CD14-positive monocyte (primary cell): ENCODE measurements at places on chromosomes 1 and 21. TPM values are rescaled to one million over a fixed set of nuclear protein-coding genes. Genes with fewer than 3 reads are reported as not detected.

KPRP gene
- polyA plus RNA-seq, result not detected

LDLRAD2 gene
- polyA plus RNA-seq, result not detected

STYXL2 gene
- not detected for polyA plus RNA-seq

NCAM2 gene
- polyA plus RNA-seq, result not detected

FAM110D gene
- not detected in 2 replicates for polyA plus RNA-seq

HES3 gene
- polyA plus RNA-seq, result not detected

RPS6KC1 gene
- polyA plus RNA-seq, result 16.0 TPM

LCE3E gene
- polyA plus RNA-seq, result not detected

PPFIA4 gene
- polyA plus RNA-seq, result 0.52 TPM

ATP1A1 gene
- 92.6 and 135 TPM in 2 replicates for polyA plus RNA-seq

DNA sequence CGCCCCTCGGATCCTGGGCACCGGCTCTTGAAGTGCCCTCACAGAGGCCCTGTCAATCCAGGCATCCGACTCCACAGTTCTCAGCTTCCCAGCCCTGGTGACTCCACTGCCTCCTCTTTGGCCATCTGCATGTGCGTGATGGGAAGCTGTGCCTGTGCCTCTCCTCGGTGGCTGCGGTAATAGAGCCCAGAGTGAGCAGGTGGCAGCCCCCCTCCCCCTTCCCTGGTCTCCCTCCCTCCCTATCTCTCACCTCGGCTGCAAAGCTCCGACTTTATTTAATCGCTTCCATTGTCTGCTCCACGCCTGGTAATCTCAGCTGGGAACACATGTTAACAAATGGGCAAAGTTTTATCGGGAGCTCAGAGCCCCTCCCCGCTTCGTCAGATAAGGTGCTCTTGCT is 91.9 kb downstream of the IGSF21 start:
- no peak overlapping the region for H3K4me3 ChIP-seq
- H3K27ac ChIP-seq, result no peak overlapping the region

DNA sequence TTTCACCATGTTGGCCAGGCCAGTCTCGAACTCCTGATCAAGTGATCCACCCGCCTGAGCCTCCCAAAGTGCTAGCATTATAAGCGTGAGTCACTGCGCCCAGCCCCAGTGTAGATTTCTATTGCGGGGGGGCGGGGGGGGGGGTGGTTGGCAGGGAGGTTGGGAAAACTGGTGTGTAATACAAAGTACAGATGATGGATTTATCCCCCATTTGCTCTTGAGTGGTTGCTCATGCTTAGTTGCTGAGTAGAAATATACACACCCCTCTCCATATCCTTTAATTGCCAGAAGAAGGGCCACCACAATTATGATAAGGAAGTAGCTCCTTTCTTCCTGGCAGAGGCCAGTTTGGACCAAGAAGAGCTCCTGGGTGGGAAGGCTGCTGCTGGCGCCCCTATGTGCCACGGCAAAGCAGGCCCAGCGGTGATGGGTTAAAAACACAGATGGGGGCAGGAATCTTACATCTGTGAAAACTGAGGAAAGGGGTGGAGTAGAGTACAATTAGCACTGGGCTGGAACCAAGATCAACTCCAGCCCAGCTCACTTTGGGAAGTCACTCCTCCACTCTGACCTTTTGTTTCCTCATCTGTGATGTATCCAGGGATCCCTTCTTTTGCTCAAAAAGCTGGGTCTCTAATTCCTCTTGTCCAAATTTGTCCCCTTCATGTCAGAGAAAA is 55.2 kb downstream of the MRPL37 start:
- H3K27me3 ChIP-seq, result no peaks in the 10 kb centered on the region
- DNase-seq, result no peak
- no peak overlapping the region for H3K4me3 ChIP-seq
- peaks cover 7% of the 10 kb centered on the region for H3K36me3 ChIP-seq
- H3K27ac ChIP-seq, result no peak overlapping the region
- no peaks in the 10 kb centered on the region for H3K4me1 ChIP-seq

- no peaks in the 10 kb centered on the region for H3K27me3 ChIP-seq
- H3K36me3 ChIP-seq, result no peaks in the 10 kb centered on the region
- no peaks in the 10 kb centered on the region for H3K4me1 ChIP-seq
- no peak for DNase-seq
- H3K27ac ChIP-seq, result no peak overlapping the region
- H3K4me3 ChIP-seq, result no peak overlapping the region
Observed at GRCh38 chr1:194047206-194047605, 860.8 kb upstream of the B3GALT2 start.

- no peaks in the 10 kb centered on the region for H3K4me1 ChIP-seq
- H3K36me3 ChIP-seq, result no peaks in the 10 kb centered on the region
- no peaks in the 10 kb centered on the region for H3K27me3 ChIP-seq
- no peak overlapping the region for H3K4me3 ChIP-seq
- DNase-seq, result no peak
Observed at GRCh38 chr1:115425442-115425841, 87.4 kb upstream of the NGF start.

DNA sequence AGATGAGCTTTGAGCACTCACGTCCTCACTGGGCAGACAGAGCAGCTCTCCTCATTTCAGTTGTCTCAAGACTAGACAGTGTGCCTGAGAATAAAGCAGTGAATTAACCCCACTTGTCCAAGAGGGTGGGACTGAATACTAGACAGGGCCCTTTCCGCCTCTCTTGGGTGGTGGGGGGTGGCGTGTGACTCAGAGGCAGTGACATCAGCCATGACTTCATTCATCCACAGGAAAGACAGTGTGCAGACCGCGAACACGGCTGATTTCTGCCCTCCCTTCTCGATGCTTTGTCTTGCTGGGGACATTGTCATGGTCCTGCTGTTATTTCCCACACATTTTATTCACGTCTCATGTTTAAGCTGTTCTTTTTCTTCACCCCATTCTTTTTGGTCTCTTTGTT is 64.9 kb downstream of the FGGY start:
- H3K4me3 ChIP-seq, result no peak overlapping the region
- no peak overlapping the region for H3K27ac ChIP-seq
- no peak for DNase-seq
- H3K4me1 ChIP-seq, result peaks cover 2% of the 10 kb centered on the region
- no peaks in the 10 kb centered on the region for H3K36me3 ChIP-seq
- H3K27me3 ChIP-seq, result no peaks in the 10 kb centered on the region

- H3K4me1 ChIP-seq, result no peaks in the 10 kb centered on the region
- H3K27me3 ChIP-seq, result no peaks in the 10 kb centered on the region
- H3K4me3 ChIP-seq, result no peak overlapping the region
- no peak overlapping the region for H3K27ac ChIP-seq
- no peaks in the 10 kb centered on the region for H3K36me3 ChIP-seq
Observed at GRCh38 chr1:7250597-7251453, 465.6 kb downstream of the CAMTA1 start.

GRCh38 chr1:244160455-244161235 is 109.6 kb downstream of the ZBTB18 start:
- peak; percentile 44 for DNase-seq
- no peaks in the 10 kb centered on the region for H3K36me3 ChIP-seq
- no peak overlapping the region for H3K4me3 ChIP-seq
- peaks cover 12% of the 10 kb centered on the region for H3K4me1 ChIP-seq
- H3K27ac ChIP-seq, result no peak overlapping the region

DNA sequence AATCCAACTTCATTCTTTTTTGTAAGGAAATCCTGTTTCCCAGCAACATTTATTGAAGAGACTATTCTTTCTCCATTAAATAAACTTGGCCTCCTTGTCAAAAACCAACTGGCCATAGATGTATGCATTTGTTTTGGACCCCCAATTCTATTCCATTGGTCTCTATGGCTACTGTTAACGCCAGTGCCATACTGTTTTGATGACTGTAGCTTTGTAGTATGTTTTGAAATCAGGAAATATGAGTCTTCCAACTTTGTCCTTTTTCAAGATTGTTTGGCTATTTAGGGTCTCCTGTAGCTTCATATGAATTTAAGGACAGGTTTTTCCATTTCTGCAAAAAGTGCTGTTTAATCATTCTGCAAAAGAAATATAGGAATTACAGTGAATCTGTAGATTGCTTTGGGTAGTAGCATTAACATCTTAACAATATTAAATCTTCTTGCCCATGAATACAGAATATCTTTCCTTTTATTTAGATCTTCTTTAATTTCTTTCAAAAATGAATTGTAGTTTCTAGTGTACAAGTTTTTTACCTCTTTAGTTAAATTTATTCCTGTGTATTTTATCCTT is 61.3 kb downstream of the ITGB3BP start:
- DNase-seq, result no peak
- H3K27ac ChIP-seq, result no peak overlapping the region
- H3K36me3 ChIP-seq, result no peaks in the 10 kb centered on the region
- no peaks in the 10 kb centered on the region for H3K27me3 ChIP-seq

- no peak overlapping the region for H3K4me3 ChIP-seq
- H3K27ac ChIP-seq, result no peak overlapping the region
- no peak for DNase-seq
- H3K4me1 ChIP-seq, result no peaks in the 10 kb centered on the region
Observed at GRCh38 chr1:41192456-41193178, 49.5 kb downstream of the SCMH1 start.

DNA sequence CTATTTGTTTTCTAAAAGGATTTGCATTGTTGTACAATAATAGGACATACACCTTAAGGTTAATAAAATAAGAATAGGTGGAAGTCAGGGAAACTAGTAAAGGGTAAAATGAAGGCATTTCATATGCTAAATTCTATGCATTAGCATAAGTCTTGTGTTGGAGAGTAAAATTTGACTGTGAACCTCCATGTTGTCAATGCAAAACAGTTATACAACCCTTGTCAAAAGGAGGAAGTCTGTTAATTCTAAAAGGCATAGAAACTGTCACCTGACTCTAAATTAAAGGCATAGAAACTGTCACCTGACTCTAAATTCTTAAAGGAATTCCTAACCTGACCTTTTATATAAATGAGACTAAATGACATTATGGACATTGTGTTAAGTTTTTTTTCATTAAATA is 291.8 kb downstream of the OLFM3 start:
- H3K27me3 ChIP-seq, result no peaks in the 10 kb centered on the region
- no peak for DNase-seq
- H3K36me3 ChIP-seq, result no peaks in the 10 kb centered on the region
- no peaks in the 10 kb centered on the region for H3K4me1 ChIP-seq
- no peak overlapping the region for H3K27ac ChIP-seq

- H3K4me1 ChIP-seq, result no peaks in the 10 kb centered on the region
- DNase-seq, result no peak
- H3K4me3 ChIP-seq, result no peak overlapping the region
- no peak overlapping the region for H3K27ac ChIP-seq
- no peaks in the 10 kb centered on the region for H3K36me3 ChIP-seq
Observed at GRCh38 chr1:194028002-194028401, 841.6 kb upstream of the B3GALT2 start.

DNA sequence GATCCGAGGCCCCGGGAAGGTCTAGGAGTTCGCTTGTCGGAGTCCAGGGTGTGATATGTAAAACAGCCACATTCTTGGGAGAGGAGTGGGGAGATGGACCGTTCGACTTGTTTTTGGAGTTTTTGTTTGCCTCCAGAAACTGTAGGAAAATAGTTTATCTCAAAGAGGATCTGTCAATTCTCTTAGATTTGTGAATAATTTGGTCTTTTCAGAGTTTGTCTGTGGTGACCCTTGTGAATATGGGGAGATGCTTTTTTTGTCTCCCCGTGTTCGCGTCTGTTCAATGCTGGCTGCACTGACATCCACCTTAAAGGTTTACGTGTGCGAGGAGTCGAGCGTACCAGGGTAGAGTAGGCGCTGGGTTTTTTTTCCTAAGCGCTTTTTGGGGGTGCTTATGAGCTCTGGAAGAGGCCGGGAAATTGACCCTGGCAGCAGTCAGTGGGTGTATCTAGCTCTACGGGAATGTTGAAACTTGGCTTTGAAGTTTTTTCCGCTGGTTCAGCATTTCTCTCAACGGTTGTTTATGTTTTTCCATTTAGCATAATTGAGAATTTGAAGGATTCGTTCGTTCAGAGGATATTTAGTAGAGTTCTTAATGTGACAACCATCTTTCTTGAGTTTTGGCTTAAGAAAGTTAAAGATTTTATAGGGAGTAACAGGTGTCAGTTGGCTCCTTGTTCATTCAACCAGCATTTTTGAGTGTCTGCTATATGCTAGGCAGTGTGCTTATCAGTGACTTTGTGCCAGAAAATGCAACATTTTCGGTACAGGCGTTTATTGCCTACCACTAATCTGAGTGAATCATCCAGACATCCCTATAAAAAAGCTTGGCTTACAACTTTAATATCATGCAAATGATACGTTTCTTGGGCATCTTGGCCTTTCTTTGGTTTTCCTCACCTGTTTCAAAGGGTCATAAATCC is 1.2 kb downstream of the SZRD1 start:
- DNase-seq, result no peak
- peaks cover 83% of the 10 kb centered on the region for H3K4me1 ChIP-seq
- no peaks in the 10 kb centered on the region for H3K36me3 ChIP-seq
- no peaks in the 10 kb centered on the region for H3K27me3 ChIP-seq
- H3K4me3 ChIP-seq, result peak overlapping the region; percentile 78

- H3K27me3 ChIP-seq, result no peaks in the 10 kb centered on the region
- no peak overlapping the region for H3K27ac ChIP-seq
- peaks cover 14% of the 10 kb centered on the region for H3K4me1 ChIP-seq
Observed at GRCh38 chr1:198876371-198876871, 237.6 kb downstream of the PTPRC start.

- H3K4me1 ChIP-seq, result no peaks in the 10 kb centered on the region
- no peak overlapping the region for H3K4me3 ChIP-seq
- H3K36me3 ChIP-seq, result no peaks in the 10 kb centered on the region
Observed at GRCh38 chr1:48875552-48876329, 99.0 kb upstream of the BEND5 start.

GRCh38 chr1:222769971-222770620 is 33.1 kb downstream of the FAM177B start:
- H3K36me3 ChIP-seq, result no peaks in the 10 kb centered on the region
- no peak for DNase-seq
- H3K27me3 ChIP-seq, result no peaks in the 10 kb centered on the region
- H3K4me1 ChIP-seq, result peaks cover 28% of the 10 kb centered on the region
- H3K27ac ChIP-seq, result no peak overlapping the region

- peak overlapping the region; percentile 53 for H3K27ac ChIP-seq
- H3K27me3 ChIP-seq, result no peaks in the 10 kb centered on the region
- no peak for DNase-seq
Observed at GRCh38 chr1:161052899-161053298, 7.1 kb upstream of the USF1 start.

DNA sequence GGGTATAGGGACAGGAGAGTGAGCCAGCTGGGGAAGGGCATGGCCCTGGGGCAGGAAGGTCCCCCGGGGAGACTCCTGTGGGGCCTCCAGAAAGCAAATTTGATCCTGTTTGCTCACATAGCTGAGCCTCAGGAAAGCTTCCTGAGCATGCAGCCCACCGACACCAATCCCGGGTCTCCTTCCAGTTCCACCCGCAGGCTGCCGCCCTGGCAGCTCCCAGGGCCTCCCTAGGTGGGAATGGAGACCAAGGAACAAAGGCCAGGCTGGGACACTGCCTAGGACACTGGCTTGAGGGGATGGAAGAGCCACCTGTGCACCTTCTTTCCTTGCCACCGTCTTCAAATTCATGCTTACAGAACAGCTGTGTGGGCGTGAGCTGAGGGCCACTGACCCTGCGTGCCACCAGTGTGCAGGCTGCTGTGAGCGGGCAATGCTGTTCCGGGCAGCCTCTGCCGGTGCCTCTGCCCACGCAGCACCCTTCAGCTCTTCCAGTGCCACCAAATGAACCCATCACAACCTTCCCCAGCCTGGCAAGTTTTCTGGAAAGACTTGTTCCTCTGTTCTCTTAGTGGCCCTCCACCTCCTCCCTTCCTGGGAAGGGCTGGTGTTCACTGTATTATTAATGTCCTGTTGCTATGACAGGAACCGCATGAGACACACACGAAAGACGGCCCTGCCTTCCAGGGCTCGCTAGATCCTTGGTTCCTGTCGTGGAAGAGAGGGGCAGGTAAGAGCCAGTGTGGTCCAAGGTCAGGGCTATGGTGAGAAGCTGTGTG is 53.6 kb downstream of the ACBD3 start:
- H3K4me1 ChIP-seq, result peaks cover 2% of the 10 kb centered on the region
- H3K36me3 ChIP-seq, result no peaks in the 10 kb centered on the region
- no peaks in the 10 kb centered on the region for H3K27me3 ChIP-seq
- H3K4me3 ChIP-seq, result no peak overlapping the region
